ENCODE measurements at places on chromosomes 1 and 21.

GRCh38 chr1:151037032-151037431 lies 646 bp downstream of the BNIPL start:
- ATAC-seq: no peak

DNA sequence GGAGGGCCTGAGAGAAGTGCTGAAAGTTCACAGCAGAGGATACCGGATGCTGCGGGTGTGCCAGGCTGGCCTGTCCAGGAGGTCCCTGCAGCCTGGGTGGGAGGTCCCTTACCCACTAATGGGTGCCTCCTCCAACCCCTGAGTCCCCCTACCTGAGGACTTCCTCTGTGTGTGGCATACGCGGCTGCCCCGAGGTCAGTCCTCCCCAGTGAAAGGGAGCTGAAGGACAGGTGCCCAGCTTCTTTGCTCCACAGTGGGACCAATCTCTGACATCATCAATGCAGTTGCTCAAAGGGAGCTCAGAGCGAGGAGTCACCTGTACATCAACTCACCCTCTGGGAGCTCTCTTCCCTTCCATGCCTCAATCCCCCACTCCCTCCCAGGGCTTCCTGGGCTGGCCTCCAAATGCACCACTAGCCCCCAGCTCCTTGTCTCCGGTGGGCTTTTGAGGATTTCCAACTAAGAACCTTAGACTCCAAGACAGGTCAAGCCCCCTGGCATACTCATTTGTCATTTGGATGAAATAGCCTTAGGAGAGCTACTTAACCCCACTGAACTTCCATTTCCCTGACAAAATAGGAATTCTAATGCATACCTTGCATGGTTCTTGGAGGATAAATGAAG lies 53.9 kb downstream of the PDE9A start:
- no peak for ATAC-seq

DNA sequence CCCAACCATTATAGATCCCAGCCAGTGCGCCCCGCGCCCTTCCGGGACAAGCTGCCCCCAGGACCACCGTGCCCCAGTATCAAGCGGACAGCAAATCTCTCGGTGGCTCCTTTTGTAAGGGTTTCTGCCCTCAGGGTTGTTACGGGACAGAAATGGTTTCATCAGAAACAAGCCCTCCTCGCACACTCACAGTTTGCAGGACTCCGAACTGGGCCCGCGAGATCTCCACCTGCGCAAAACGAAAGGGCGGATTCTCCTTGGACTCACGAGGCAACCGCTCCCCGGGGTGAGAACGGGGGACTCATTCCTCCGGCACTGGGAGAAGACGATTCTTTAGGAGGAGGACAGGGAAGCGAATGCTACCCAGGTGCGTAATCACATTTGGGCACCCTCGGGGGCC lies 51.1 kb upstream of the H6PD start:
- ATAC-seq: no peak

GRCh38 chr1:243850452-243851256 lies 611 bp upstream of the AKT3 start:
- peak; percentile 60 for ATAC-seq

DNA sequence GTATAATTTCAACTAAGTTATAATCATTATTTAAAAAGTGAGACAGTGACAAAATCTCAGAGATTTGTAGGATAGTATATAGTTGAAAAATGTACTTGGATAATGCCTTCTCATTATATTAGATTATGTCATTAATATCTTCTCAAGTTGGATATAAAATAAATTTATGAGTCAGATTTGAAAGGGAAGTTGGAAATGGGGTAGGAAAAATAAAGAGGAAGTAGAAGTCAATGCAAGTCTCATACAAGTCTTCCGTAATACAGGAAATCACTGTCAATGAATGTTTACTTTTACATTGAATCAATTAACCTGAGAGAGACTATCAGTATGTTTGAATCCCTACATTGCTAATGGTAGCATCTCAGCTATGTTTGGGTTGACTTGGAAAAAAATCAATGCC lies 16.2 kb upstream of the RNPC3 start:
- ATAC-seq: no peak

GRCh38 chr21:25791319-25791718 lies 56.5 kb downstream of the GABPA start:
- no peak for ATAC-seq

- ATAC-seq: no peak
Observed at GRCh38 chr1:60567256-60567655, 493.7 kb upstream of the C1orf87 start.

DNA sequence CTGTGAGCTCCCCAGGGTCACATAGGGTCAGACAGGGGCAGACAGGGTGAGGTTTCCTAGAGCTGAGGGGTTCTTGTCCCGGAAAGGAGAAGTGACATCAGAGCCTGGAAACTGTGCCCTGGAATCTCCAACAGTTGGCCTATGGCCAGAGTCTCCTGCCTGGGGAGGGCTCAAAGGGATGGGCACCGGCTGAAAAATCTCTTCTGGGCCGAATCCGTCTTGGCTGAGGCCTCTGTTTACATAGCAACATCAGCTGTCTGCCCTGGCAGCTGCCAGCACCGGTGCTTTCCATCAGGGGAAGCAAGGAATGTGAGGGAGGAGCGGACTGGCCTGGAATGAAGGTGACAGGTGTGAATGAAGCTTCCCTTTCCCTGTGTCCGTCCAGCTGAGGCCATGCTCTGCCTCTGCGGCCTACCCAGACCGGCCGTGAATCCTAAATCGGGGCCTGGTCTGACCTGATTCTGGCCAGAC lies 30.7 kb downstream of the VASH2 start:
- ATAC-seq: no peak

- ATAC-seq: no peak
Observed at GRCh38 chr1:175632667-175633066, 110.7 kb downstream of the TNR start.

- ATAC-seq: no peak
Observed at GRCh38 chr1:67468066-67468718, 38.0 kb upstream of the SERBP1 start.

GRCh38 chr1:54362881-54363340 lies 43.3 kb downstream of the SSBP3 start:
- peak; percentile 54 for ATAC-seq

DNA sequence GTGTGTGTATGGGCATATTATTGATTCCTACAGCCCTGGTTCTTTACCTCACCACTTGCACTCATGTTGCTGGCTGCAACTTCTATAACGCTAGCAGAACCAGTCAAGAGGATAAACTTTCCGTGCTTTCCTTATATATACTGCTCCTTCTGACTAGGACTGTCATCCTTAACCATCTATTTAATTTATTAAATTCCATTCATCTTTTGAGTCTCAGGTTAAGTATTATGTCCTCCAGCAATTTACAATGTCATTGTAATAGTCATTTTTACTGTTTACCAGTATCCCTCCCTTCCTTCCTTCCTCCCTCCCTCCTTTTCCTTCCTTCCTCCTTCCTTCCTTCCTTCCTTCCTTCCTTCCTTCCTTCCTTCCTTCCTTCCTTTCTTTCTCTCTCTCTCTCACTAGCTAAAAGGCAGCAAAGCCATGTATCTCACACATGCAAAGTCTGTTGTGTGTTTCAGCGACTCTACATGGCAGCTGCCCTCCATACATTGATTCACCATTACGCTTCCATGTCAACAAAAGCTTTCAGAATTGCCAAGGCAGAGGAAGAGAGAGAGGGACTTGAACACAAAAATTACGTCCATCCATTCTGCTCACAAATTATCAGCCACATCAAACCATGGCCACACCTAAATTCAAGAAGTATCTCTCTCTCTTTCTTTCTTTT lies 73.8 kb downstream of the ZNF326 start:
- no peak for ATAC-seq

GRCh38 chr1:212045981-212046380 lies 10.4 kb downstream of the DTL start:
- no peak for ATAC-seq

DNA sequence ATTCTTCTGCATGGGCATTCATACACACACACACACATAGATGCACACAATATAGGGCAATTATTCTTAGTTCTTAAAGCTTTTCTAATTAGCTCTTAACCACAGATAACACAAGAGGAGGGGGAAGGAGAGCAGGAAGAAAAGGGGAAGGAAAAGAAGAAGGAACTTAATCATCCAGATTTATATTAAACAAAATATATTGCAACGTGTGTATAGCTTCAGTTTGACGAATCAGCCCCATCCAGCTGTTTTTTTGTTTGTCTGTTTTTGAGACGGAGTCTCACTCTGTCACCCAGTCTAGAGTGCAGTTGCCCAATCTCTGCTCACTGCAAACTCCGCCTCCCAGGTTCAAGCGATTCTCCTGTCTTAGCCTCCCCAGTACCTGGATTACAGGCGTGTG lies 21.7 kb upstream of the ANKRD13C start:
- no peak for ATAC-seq

- no peak for ATAC-seq
Observed at GRCh38 chr1:26972390-26972789, 12.1 kb upstream of the KDF1 start.

- no peak for ATAC-seq
Observed at GRCh38 chr1:59514061-59514909, 217.4 kb downstream of the FGGY start.

- ATAC-seq: no peak
Observed at GRCh38 chr1:245939756-245940345, 567.2 kb downstream of the SMYD3 start.

DNA sequence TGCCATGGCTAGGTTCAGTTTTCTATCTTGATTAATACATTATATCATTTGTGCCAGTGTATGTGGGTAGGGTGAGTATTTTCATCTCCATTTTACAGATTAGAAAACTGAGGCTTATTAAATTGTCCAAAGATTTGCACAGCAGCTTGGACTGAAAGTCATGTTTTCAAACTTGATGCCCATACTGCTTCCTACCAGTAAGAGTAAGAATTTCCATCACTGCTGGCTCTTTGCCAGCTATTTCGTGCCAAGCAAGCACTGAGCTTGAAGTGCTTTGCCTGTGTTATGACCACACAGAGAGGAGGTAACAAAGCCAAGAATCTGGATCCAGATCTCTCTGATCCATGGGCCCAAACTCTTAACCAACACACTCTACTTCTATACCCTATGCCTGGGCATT lies 295.0 kb downstream of the VAV3 start:
- no peak for ATAC-seq

DNA sequence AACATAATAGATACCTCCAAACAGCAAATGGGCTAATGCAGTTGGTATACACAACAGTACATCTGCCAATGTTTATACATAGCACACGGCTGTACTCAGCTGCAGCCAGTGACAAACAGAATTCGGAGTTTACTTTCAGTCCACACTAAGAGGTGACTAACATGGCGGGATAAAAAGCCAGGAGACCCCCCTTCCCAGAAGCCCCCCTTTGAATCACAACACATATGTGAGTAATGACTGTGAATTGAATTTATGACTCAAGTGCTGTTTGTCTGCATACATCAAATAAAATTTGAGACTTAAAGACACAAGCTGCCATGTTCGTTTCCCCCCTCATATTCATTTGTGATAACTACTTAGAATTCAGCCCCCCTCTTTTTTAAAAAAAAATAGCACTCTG lies 113.2 kb downstream of the RUNX1 start:
- ATAC-seq: no peak

GRCh38 chr1:66247415-66248208 lies 286.3 kb upstream of the SGIP1 start:
- ATAC-seq: peak; percentile 80

GRCh38 chr1:158058237-158058985 lies 65.0 kb downstream of the KIRREL1 start:
- ATAC-seq: no peak

DNA sequence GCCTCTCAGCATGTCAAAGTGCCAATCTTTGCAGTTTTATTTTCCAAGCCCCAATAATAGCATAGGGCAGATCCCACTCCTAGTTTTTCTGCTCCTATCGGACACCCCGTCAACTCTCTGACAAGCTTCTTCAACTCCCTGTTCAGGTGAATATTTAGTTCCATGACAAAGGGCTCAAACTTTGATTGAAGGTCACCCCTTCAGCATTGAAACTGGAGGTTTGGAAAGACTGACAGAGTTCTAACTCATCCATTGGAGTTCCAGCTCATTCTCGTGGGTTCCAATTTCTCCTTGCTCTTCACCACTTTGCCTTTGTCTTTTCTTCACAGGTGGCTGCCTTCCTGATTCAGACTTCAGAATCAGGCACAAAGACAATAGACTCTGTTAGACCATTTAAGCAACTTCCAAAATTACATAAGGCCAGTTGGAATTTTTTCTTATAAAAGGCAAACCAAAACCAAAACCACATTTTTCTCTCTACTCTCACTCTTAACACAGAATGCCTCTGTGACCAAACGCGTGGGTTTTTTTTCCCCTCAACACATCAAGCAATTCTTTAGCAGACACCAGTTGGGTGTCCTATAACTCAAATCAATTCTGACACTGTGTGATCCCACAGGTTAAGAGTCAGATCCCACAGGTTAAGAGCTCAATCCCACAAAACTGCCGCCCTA lies 169.3 kb upstream of the USP25 start:
- ATAC-seq: peak; percentile 26

- no peak for ATAC-seq
Observed at GRCh38 chr21:39669976-39670661, 57.4 kb downstream of the B3GALT5 start.

Measured in activated T-helper 17 cell treated with anti-CD3 and anti-CD28 coated beads, Interleukin-2, amount 50 U/mL, for 72 hours (primary cell).